ENCODE measurements at places on chromosomes 11 and 22.

DNA sequence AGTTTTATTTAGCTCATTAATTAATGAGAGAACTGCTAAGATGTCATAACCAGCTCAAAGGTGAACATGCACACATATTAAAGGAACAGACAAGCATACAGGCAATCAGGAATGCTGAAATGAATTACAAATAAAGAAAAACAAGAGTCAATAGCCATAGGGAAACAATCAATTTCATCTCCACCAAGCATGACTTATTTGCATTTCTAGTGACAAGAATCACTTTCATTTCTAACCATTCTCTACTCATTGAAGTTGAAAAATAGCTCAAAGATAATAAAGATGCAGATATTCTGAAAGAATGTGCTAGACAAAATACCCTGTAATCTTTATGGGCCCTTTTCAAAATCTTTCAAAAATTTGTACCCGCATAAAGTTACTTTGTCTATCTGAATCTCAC lies 23.2 kb downstream of the ISX start:
- DNase-seq = no peak

DNA sequence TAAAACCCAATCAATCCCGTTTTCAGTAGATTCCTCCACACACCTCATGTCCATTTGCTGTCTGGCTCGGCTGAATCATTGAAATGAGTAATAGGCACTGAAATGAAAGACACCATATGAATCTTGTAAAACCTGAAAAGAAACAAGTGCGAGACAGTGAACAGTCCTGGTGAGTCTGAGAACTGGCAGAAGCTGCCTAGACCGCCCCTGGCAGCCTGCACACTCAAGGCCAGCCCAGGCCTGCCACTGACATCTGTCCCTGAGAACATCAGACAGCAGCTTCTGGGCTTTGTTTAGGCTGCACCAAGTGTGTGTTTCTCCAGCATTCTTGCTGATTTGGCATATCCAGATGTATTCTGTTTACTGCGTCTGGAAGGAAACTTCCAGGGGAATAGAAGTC lies 44.8 kb downstream of the ENDOD1 start:
- DNase-seq = no peak

DNA sequence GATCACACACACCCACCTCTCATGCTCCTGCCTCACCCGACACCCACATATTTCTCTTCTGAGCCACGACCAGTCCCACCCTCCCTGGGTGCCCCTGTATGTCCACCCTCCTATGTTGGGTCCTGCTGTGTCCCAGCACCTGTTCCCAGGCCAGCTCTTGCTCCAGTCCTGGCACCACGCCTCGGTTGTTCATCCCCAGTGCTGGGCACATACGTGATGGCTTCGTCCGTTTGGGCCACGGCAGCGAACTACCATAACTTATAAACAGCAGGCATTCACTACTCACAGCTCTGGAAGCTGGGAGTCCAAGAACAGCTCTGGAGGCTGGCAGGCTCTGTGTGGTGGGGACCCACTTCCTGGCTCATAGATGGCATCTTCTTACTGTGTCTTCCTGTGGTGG lies 116.9 kb downstream of the BRD1 start:
- no peak for DNase-seq

DNA sequence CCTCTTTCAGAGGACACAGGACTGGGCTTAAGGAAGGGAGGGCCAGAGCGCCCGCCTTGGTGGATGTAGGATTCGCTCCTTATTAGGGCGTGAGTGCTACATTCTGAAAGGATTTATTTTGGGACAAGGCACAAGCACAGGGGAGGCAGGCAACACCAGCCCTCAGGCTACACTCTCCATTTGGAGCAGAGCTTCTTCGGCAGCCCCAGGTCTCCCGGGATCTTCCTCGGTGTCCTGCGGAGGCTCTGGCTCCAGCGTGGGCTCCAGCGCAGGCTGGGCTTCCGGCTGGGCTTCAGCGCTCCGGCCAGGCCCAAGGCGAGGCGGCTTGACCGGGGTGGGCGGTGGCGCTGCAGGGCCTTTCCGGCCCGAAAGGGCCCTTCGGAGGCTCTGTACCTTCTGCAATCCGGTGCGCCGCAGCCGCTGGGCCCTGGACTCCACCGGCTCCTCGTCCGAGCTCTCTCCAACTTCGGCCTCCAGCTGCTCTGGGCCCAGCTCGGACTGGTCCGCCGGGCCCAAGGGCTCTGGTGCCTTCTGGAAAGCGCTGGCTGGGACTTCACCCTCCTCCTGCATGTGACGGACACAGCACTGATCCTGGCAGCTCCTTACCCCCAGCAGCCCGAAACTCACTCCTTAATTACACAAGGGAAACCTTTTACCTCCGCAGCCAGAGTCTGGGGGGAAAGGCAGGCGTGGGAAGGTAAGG lies 1.1 kb downstream of the CAVIN3 start:
- DNase-seq = no peak

GRCh38 chr11:12792018-12792417 lies 117.8 kb downstream of the TEAD1 start:
- no peak for DNase-seq

GRCh38 chr11:120881596-120881995 lies 142.3 kb upstream of the TBCEL start:
- no peak for DNase-seq

DNA sequence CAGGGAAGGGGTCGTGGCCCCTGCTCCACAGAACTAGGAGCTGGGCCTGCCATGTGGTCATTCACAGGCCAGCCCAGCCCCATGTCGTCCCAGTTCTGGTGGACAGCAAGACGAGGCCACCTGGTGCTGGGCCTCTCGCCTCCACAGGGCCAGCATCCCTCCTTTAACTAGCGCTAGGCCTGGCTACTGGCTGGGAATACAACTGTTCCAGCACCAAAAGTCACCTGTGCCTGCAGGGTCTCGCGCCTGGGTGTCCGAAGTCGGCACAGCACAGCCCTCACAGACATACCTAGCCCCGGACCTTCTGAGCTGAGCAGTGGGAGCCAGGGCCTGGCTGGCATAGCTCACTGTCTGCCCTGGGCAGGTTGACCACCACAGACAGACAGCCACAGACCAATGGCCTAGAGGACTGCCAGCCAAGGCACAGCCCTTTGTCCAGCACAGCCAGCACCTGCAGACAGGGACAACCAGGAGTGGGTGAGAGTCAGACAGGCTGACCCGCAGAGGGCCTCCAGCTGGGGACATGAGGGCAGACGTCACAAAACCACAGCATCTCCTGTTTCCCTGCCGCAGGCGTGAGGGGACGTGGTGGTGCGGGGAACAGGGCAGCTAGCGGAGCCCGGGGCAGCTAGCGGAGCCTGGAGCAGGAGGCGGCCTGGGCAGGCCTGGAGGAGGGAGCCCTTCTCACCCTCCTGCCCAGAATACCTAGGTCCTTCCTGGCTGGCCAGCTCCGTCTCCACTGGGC lies 27.2 kb upstream of the TH start:
- DNase-seq = no peak

DNA sequence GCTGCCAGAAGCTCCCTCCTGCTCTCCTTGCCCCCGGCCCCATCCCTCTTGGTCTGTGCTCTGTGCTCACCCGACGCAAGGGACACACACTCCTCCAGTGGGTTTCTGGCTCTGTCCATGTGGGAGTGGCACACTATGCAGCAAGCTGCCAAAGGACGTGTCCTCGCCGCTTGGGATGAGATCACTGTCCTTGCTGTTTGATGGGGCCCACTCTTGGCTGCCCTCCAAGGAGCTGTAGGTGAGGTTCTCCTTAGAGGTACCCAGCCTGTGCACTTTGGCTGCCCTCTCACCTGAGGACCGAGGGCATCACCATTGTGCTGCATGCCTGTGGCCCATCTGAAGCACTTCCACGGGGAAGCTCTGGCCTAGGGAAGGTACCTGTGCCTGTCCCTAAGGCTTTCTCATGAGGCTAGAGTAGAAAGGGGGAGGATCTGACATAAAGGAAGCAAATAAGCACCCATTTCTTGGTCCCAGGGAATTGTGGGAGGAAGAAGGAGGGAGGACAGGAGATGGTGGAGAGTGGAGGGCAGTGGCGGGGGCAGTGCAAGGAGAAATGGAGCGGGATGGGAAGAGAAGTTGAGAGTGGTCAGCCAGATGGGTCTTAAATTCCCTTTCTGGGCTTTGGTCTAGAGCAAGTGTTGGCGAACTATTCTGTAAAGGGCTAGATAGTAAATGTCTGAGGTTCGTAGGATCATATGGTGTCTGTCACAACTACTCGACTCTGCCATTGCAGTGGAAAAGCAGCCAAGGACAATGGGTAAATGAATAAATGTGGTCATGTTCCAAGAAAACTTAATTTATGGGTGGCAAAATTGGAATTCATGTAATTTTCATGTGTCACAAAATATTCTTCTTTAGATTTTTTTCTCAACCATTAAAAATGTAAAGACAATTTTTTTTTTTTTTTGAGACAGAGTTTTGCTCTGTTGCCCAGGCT lies 47.0 kb upstream of the AMPD3 start:
- DNase-seq = no peak

DNA sequence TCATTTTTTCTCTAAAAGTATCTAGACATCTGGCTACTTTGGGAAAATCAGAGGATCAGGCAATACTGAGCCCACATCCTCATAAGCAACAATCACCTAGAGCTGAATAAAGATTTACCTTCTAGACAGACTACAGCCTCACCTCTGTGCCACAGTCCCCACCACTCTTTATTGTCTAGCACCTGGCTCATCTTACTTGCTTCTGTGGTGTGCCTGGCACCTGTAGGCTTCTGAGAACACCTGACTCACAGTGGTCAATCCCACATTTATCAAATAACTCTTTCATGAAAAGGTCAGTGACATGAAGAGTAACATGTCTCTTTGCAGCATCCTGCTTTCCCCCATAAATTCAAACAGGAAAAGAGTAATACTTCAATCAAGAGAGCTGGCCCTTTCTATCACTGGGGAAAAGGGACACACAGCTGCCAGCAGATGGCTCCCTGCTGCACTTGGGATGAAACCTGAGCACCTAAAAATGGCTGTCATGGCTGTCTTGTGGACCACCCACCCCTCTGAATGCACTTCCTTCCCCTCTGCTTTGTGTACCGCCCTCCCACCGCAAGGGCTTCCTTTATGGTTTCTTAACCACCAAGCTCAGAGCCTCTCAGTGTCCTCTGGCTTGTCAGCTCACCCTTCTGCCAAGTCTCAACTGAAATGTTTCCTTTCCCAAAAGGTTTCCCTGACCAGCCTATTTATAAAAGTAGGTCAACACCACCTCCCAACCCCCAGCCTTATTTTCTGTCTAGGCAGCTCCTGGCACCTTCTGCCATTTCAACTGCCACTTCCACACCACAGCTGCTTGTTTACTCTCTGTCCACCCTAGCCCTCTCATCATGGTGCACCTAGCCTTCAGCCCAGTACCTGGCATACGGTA lies 9.3 kb downstream of the TFIP11 start:
- DNase-seq = no peak

- no peak for DNase-seq
Observed at GRCh38 chr11:67605231-67606011, 1.3 kb upstream of the NDUFV1 start.

GRCh38 chr11:81070948-81071347 lies 1630.1 kb upstream of the TENM4 start:
- no peak for DNase-seq

DNA sequence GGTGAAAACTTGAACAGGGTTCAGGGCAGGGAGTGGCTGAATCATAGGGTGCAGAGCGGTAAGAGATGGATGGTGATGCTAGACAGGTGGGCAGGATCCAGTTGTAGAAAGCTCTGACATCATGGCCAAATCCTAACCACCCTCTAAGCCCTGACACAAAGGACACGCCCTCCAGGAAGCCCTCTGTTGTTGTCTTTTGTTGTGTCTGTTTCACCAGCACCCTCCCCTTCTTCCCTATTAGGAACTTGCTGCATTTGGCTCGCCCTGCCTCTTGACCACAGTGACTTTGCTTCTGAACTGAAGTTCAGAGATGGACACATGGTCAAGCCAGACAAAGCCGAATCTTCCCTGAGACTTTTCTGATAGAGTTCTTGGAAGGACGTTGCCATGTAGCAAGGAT lies 14.2 kb upstream of the APOL6 start:
- DNase-seq = no peak

GRCh38 chr11:44854741-44855492 lies 95.8 kb downstream of the TP53I11 start:
- no peak for DNase-seq

DNA sequence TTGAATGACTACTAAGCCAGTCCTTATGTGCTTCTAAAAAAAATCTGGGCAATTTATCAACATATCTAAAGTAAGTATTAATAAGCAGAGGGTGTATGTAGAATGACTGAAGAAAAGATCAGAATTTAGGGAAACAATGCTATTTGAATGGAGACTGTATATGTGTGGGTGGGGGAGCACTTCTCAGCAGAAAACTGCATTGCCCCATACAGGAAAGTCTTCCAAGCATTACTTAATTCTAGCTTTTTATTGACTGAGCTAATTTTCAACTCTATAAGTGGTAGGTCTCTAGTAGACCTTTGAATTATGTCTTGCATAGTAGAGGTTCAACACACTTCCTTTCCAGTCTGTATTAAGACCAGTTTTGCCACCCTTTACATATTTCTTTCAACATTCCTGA lies 41.7 kb downstream of the CASP12 start:
- DNase-seq = no peak

- no peak for DNase-seq
Observed at GRCh38 chr11:8020244-8020597, 33.1 kb downstream of the EIF3F start.

- no peak for DNase-seq
Observed at GRCh38 chr22:42281706-42282251, 11.3 kb upstream of the TCF20 start.

DNA sequence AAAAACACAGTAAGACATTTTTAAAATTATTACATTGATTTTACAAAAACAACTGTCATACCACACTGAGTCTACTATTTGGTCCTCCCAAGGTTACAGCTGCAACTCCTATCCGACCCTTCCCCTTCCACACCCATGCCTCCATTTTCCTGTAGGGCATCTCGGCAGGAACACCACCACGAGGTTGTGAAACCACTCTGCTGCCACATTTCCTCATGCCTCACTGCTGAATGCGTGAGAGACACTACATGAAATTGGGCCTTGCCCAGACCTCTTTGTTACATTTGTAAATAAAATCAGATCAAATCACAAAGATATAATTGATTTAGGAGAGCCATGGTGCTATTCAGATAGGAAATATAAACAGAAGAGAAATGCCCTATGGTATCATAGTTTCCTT lies 2.0 kb downstream of the ARHGAP32 start:
- DNase-seq = no peak

- DNase-seq = no peak
Observed at GRCh38 chr11:119470317-119471291, 47.6 kb upstream of the THY1 start.

DNA sequence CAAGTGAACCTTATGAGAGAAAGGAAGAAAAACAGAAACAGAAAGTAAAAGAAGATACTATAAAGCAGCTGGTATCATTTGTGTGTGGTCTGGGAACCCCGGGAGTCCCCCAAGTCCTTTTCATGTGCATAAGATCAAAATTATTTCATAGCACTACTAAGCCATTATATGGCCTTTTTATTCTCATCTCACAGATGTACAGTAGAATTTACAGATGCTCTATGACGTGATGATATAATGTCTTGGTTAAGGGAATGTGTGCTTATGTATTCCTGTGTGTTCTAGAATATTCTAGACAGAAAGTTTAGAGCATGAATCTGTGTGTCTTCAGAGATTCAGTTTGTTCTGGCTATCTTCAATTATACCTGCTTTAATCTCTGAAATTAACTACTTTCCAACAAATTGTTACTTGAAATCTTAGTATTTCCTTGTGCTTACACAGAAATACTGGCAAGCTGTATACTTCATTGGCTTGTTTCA lies 8.6 kb upstream of the TPP1 start:
- DNase-seq = no peak

All from stimulated activated CD4-positive, alpha-beta T cell treated with anti-CD3 and anti-CD28 coated beads, Interleukin-15, amount 100 ng/mL, for 1 hour (primary cell).